Cortex of kidney (tissue), 1 donor: ENCODE measurements at places on chromosomes 3 and 15.

GRCh38 chr3:4670352-4670751 is 177.2 kb downstream of the ITPR1 start:
- DNase-seq = no peak

DNA sequence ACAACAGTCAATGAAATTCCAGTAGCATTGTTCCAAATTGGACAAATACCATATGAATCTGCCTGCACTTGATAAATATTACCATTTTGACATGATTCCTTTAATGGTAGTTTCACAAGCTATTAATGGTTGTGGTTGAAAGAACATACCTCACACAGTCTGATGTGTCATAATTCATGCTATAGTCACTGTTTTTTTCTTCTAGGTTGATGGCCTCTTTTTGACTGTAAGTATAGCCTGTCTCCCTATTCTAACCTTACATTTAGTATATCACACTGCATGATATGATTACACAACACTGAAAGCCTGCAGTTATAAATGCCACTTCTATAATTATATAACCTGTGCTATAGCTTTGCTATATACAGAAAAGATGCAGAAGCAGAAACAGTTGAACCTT is 834.1 kb downstream of the NSUN3 start:
- DNase-seq = no peak

GRCh38 chr3:23325466-23326065 is 122.4 kb downstream of the UBE2E2 start:
- no peak for DNase-seq

- DNase-seq = no peak
Measured at GRCh38 chr3:151297429-151297828, 19.1 kb upstream of the P2RY14 start.

DNA sequence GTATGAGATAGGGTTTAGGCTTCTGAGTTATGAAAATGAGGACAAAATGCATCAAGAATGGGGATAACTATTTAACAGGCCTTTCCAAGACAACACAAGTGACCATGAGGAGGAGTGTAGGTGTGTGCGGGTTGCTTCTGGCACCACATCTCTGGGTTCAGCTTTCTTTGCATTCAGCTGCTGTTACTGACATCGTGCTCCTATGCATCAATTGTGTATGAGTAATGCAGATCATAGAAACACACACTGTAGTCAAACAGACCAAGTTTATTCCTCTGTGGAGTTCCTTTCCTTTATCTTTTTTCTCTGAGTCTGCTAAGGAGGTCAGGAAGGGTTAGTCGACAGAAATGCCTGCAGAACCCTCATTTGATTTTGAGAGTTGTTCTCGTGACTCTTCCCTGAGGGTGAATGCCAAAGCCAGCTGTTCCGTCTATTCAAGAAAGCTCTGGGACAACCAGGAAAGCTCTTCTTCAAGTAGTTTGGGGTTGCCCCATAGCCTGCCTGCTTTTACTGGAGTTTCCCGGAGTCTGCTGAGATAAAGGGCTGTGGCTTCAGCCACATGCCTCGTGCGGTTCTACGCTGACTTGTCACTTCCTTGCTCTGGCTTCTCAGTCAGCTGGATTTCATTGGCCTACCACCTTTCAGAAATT is 136.7 kb upstream of the TLE3 start:
- no peak for DNase-seq
